NCI-H446 treated with DMSO at 0.1 percent for 48 hours (cell line): ENCODE measurements at places on chromosomes 11 and 22.

GRCh38 chr11:129013737-129014475 is 71.2 kb upstream of the TP53AIP1 start:
- DNase-seq = no peak

DNA sequence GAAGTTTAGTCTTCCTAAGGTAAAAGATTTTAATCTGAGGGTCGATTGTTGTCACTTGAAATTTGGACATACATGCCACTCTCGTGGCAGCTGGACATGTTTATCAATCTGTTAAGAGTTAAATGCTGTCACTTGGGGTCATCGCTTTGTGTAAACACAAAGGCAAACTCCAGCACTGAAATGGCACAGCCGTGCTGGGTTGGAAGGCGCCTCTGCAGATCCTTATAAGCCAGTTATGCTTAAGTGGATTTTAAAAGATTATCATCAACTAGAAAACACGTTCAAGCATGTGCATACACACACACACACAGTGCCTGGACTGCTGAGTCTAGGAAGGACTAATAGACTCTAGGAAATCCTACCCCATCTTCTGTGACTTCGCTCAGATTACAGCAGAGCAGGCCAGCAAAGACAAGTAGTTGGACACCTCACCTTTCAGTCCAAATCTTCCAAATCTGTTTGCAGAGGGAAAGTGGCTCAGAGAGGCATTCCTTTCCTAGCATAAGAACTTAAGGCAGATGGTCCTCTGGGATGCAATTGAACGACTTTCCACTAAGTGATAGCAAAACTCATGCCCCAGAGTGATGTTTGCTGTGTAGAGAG is 83.7 kb downstream of the CACNG2 start:
- DNase-seq = no peak

DNA sequence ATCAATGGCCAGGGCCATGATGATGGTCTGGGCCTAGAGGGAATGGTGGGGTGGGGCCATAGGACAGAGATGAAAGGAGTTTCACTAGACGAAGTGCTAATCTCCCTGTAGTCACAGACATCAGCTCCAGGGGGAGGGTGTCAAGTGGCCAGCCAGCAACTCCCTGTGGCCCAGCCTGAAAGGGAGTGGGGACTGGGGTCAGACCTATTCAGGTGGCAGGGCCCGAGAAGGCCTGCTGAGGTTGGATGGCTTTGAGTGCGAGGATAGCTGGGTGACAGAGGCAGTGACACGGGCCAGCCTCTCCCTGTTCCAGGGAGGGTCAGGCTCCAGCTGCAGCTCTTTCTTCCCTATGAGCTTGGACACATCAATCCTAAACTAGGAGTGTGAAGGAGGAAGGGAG is 11.0 kb downstream of the TOB2 start:
- no peak for DNase-seq

DNA sequence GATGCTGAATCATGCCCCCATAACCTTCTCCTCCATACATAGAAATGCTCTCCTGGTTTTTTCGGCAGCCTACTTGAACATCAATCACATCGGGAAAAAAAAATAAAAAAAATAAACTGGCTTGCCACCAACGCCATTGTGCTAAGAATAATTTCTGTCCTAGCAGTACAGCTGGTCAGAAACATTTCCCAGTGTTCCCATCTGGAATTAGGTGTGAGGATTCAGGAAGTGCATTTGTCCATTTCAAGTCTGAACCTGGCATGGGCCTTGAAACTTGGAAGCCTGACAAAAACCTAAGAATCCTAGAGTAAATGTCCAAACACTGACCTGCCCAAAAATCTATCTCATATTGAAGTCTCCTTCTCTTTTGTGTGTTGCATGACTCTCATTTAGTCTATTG is 16.6 kb upstream of the NAV2 start:
- peak; percentile 70 for DNase-seq

DNA sequence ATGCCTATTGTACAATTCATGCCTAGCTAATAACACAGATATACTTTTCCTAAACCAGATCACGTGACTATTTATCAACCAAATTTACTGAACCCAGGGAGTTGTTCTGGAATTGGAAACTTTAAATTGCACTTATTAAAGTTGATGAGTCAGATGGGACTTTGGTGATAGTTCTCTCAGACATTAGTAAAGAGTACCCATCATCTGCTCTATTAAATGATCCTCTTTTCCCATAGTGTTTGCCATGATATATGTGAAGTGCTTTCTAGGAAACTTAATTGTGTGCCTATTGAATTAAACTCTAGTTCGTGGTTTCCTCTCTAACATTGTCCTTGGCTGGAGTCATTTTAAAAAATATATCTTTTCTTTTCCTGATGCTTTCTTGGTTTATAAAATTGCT is 99.0 kb downstream of the UVRAG start:
- DNase-seq = no peak

- DNase-seq = no peak
Measured at GRCh38 chr11:73201249-73201648, 16.8 kb upstream of the P2RY2 start.

DNA sequence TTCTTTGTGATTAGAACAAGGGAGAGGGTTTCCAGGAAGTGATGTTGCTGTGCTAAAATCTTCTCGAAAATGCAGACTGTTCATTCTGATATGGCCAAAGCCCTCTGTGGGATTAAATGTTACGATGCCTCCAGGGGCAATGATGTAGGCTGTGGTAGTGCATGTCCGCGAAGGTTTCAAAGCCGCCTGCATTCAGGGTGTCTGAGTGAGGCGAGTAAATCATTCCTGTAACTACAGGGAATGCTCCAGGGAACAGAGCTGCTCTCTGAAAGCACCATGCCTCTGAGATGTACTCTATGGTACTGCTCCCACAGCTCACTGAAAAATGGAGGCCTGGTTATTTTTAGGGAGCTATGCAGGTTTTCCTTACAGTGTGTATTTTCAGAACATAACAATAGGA is 21.2 kb downstream of the PDGFD start:
- DNase-seq = no peak

DNA sequence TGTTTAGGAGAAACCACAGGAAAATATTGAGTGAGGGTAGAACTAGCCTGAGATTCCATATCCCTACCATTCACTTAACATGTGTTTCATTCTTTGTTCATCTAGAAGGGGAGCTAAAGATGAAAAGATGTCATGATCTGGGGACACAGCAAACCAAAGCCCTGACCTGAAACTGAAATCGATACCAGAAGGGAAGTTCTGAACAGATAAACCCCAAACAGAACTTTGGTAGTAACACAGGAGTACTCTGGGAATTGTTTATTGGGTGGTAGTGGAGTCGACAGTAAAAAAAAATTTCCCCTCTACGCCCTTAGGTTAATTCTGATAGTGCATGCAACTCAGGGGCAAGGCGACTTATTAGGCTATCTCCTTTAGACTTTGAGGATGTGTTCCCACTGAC is 27.2 kb downstream of the OR2AT4 start:
- no peak for DNase-seq

DNA sequence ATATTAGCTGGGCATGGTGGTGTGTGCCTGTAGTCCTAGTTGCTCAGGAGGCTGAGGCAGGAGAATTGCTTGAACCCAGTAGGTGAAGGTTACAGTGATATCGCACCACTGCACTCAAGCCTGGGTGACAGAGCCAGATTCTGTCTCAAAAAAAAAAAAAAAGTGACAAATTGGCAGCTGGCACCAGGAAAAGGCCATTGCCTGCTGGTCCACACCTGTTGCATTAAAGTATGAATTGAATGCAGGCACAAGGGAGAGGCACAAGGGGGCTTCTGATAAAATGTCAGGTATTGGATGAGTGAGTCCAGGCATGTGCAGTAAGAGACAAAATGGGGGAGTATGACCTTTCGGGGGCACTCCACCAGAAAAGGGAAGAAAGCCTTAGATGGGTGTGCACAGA is 28.2 kb downstream of the ZNF70 start:
- DNase-seq = no peak

DNA sequence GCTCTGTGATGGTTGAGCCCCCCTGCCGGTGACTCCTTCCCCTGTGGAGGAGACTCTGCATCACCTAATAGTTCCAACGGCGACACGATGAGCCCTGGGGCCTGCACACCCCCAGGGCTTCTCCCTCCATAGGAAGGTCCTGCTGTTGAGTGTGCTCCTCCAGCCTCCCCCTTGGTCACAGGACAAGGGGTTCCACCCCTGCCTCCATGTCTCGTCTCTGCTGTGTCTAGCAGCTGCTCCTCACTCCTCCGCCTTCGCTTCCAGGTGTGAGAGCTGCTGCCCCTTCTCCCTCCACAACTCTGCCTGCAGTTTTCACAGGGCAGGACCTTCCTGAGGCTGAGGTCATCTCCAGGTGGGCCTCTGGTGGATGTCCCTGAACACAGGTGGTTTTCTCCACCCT is 1416.1 kb downstream of the TBC1D22A start:
- DNase-seq = no peak

- no peak for DNase-seq
Measured at GRCh38 chr11:66317723-66318599, 1.1 kb upstream of the CD248 start.
